ENCODE measurements at places on chromosomes 5 and 9. TPM values are rescaled to one million over a fixed set of nuclear protein-coding genes. Genes with fewer than 3 reads are reported as not detected.

The FOXD4L5 gene
- not detected for total RNA-seq

The SPINK5 gene
- total RNA-seq = not detected

The JADE2 gene
- 10.7 TPM for total RNA-seq

The PCDHGA3 gene
- total RNA-seq = 0.12 TPM

The LCN12 gene
- not detected for total RNA-seq

The OR1Q1 gene
- total RNA-seq = not detected

The ATG12 gene
- total RNA-seq = 64.4 TPM

All from RPMI7951 (cell line).